A172 (cell line): ENCODE measurements at places on chromosomes 1 and 21.

DNA sequence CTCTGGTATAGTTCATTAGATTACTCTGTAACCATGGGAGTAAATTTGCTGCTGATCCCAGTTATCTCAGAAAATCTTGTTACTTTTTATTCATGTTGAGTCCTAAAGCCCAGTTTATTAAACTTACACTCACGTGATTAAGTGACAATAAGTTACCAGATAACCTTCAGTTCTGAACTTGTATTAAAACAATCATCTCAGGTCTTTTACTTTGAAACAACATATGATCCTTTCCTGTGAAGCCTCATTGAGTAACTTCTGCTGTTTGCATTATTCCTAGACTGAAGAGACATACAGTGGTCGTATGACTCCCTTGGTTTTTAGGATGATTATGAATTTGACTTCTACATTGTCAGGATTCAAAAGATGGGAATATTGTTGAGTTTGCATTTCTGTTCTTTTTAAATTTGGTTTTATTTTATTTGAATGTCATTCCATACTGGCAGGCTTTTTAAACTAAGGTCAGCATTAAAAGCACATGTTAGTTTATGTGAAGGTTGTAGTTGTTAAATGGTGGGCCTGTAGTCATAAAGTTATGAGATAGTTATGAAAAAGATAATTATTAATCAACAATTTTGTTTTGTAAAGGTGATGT lies 117.9 kb downstream of the CD247 start:
- DNase-seq: no peak

GRCh38 chr1:150008699-150009098 lies 1.8 kb downstream of the OTUD7B start:
- no peak for DNase-seq

- DNase-seq: peak; percentile 46
Measured at GRCh38 chr1:46446646-46447498, 42.8 kb upstream of the DMBX1 start.

DNA sequence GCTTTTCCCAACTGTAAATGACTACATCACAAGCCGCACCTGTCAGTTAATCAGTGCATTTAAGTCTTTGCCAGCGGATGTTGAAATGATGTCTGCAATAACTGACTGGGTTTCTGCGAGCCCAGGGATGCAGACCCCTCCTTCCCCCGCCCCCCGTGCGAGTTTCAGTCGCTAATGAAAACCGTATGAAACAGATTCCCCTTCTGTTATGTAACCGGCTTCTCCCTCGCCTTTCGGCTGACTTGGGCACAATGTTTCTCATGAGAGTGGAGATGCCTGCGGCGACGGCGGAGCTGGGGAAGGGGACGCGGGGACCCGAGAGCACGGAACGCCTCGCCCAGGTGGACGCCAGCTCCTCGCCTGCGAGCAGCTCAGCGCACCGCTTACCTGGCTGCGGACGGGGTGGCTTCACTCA lies 753 bp downstream of the KCNJ6 start:
- no peak for DNase-seq

DNA sequence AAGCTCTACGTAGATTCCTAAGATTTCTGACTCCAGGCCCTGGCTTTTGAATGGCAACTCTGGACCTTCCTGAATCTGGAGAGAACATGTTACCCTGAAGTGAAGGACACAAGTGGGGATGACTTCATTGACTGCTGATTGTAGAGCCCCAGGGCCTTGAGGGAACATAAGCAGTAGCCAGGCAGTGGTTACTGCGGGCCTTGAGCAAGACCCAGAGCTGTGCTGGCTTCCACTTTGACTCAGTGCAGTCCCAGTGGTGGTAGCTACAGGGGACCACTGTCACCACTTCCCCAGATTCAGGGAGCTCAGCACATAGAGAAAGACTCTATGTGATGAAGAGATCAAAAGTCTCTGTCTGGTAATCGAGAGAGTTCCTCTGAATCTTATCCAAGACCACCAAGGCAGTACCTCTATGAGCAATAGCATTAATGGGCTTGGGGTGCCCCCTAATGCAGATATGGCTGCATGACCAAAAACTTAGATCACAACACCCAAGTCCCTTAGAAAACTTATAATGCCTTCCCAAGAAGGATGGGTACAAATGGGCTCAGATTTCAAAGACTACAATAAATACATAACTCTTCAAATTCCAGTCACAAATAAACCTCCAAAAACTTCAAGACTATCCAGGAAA lies 1278.3 kb downstream of the AMY1C start:
- no peak for DNase-seq

GRCh38 chr1:41812051-41812450 lies 106.7 kb downstream of the HIVEP3 start:
- DNase-seq: peak; percentile 79

DNA sequence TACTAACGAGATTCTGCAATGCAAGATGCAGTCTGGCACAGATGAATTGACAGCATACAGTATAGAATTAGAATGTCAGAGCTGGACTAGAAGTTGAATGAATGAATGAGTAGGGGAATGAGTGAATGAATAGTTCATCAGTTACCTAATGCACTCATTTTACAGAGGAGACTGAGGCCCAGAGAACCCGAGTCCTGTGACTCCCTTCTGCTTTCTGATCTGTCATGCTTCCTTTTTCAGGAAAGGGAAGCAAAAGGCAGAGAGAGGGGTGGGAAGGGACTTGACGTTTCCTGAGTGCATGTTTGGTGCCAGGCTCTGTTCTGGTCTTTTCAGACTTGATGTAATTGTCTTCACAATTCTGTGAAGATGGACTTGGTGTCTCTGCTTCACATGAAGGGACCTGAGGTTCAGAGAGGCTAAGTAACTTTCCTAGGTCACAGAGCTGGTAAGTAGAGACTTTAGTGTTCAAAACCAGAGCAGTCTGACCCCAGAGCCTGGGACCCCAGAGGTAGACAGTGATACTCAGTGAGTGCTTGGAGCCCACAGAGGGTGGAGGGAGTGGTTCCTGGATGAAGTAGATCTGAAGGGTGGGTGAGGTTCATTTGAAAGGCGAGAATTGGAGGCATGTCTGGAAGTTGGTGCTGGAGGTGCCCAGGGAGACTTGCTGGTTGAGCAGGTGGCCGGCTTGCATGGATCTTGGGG lies 8.0 kb upstream of the MEX3A start:
- DNase-seq: no peak

- no peak for DNase-seq
Measured at GRCh38 chr1:58857680-58858673, 74.1 kb upstream of the JUN start.

DNA sequence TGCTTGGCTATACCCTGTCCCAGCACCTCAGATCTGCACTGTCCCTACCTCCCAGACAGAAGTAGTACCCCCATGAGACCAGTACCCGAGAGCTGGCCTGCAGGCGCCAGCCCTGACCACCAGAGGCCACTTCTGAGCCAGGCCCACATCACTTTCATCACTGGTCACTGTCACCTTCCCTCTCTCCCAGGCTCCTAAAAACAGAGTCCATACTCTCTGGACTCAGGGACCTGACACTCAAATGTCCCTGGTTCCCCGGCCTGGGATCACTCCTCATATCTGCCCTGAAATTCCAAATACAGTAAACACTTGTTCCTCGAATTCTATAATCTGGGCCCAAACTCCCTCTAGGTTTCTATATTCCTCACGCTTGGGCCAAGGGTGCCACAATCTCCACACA lies 18.7 kb downstream of the TMEM53 start:
- DNase-seq: no peak

DNA sequence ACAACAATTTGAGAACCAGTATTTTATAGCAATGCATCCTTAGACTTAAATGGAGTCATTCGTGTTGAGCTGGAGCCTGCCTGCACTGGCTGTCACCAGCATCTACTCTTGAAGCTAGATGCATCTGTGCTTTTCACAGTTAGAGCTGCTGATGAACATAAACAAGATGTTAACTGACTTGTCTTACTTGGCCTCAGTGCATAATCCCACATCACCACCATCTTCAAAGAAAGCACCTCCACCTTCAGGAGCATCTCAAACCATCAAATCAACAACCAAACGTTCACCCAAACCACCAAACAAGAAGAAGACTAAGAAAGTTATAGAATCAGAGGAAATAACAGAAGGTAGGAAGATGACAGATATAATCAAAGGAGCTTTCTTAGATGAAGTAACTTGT lies 71.1 kb downstream of the TPR start:
- DNase-seq: no peak

- DNase-seq: no peak
Measured at GRCh38 chr1:234681065-234681464, 71.1 kb upstream of the IRF2BP2 start.

GRCh38 chr1:4218619-4219018 lies 318.5 kb upstream of the C1orf174 start:
- DNase-seq: no peak

DNA sequence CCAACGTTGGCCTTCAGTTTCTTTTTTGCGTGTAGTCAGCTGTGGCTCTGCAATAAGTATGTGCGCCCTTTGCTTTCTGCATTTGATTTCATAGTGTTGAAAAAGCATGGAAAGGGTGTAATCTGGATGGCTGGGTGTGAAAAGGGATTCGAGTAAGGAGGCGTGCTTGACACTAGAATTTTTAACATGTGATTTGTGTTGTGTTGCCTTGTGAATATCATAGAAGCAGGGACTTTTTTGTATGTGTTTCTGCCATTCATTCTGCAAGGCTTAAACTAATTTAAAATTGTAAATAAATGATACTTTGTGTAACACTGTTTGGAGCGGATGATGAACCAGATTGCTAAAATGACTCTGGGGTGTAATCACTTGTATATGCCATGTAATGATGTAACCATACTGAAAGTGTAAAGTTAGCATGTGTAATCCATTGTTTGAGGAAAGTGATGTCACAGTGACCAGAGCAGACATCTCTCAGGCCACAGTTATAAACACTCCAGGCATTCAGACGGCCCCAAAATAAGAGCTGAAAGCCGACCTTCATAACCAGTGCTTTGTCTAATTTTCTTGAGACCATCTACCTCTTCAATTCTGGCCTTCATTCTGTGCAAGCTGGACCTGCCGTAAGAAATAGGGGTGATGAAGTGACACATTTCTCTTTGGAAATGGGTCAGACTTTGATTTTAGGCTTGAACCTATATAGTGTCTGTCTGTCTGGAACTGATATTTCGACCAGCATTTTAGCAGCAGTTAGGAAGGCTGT lies 618 bp downstream of the SH3BGR start:
- DNase-seq: no peak

- DNase-seq: peak; percentile 40
Measured at GRCh38 chr1:95742591-95743089, 508.6 kb downstream of the RWDD3 start.

DNA sequence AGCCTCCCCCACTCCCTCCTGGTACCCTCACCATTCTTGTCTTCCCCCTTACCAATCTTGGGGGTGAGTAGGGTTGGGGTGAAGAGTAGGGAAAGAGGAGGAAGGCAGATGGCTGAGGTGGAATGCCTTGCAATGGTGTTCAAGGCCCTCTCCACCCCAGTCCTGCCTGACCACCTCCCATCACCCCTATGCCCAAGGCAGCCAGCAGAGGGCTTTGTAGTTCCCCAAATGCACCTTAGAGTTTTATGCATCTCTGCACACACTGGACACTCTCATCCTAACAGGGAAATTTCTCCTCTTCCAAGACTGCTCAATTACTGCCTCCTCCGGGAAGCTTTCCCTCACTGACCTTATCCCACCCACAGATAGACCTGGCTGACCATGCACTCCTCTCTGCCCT lies 15.4 kb downstream of the KIF17 start:
- no peak for DNase-seq

DNA sequence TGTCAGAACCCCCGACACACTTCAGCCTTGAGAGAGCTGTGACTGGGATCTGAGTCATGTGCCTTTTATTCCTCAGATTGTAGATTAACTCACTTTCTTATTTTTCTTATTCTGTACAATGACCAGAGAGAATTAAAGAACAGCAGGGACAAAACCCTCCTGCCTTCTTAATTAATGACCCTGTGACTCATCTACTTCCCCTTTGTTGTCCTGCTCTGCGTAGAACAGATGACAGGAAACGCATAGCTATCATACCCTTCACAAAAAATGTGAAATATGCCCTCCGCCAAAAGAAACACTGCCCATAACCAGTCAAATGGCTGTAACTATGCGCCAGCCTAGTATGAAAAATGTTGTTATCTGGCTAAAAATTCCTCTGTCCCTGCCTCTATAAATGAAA lies 9.1 kb upstream of the PADI2 start:
- peak; percentile 97 for DNase-seq

GRCh38 chr1:42165511-42166210 lies 1.1 kb upstream of the GUCA2A start:
- peak; percentile 73 for DNase-seq

DNA sequence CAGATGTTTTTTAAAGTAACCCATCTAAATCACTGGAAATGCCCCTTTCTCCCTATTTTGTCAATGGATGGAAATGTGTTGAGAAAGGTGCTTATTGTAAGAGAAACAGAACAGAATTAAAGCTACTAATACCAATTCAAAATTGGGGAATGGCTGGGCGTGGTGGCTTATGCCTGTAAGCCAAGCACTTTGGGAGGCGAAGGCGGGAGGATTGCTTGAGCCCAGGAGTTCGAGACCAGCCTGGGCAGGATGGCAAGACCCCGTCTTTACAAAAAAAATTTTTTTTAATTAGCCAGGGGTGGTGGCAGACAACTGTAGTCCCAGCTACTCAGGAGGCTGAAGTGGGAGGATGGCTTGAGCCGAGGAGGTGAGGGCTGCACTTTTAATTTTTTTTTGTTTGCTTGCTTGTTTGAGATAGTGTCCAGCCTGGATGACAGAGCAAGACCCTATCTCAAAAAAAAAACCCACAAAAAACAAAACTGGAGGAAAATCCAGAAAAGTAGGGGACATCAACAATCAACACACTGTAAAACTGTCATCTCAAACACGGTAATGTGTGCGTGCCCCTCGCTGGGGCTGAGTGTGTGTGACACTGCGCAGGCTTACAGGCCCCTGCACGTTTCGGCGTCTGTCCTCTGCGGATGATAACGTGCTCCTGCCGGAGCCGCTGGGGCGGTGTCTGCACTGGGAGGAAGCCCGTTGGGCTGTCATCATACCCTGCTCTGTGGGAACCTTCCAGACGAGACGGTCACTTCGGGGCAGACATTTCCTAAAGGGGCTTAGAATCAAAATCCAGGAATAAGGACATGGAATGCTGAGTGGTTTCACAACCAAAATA lies 11.6 kb upstream of the POFUT2 start:
- DNase-seq: no peak

DNA sequence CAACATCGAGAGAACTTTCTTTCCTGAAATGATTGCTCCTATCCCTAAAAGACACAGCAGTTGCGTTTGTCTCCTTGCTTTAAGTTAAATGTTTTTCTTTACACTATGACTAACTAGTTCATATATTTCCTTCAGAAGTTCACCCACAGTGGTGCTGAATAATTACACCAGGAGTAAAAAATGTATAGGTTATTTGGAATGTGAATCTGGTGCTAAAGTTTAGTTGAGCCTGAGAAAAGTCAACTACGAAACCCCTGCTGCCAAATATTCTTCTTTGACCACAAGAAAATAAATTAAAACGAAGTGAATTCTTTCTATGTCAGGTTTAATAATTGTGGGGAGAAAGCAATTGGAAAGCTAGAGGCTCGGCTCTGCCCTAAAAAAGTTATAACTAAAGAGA lies 52.8 kb downstream of the C4BPA start:
- no peak for DNase-seq
